ENCODE measurements at places on chromosomes 5 and 9.
A peak's percentile ranks its signal among the peaks of the same experiment; 100 is the strongest.

- no peak for DNase-seq
Measured at GRCh38 chr5:16937503-16938161, 1.5 kb upstream of the MYO10 start.

DNA sequence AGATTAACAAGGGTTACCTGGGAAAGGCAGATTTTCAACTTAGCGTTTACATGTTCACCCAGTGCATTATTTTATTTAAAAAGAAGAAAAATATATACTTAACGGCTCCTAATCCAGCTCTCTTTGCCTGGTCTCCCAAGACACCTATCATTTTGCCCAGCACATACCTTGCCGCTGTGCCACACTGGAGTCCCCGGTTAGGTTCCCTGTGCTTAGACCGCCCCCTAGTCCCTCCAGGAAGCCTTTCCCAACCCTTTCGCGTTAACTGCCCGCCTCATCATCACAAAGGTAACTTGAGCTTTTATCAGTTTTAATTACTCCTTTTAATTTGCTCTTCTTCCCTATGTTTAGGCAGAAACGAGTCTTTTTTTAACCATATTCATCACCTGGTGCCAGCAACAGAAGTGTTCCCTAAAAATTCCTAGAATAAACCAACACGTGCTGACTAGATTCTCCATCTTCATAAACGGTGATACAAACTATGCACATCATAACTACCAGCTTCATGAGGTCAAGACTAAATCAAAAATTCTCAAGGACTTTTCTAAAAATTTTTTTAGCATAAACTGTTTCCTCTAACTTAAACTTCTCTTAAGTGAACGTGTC is 19.7 kb downstream of the DNAJA1 start:
- peak; percentile 21 for DNase-seq

- DNase-seq, result no peak
Measured at GRCh38 chr5:108420158-108420557, 38.3 kb upstream of the FBXL17 start.

DNA sequence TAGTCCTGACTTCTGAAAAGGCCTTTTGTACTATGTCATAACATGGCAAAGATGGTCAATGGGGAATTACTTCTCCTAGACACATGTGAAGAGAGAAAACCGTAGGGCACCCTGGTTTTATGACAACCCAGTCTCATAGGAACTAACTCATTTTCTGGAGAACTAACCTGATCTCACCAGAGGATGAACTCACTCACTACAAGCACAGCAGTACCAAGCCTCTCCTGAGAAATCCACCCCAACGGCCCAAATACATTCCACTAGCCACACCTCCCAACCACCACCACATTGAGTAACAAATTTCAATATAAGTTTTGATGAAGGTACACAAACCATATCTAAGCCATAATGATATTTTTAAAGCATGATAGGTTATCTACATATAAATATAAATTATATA is 909.3 kb upstream of the CDH10 start:
- no peak for DNase-seq
